ENCODE measurements at places on chromosomes 3 and 15. TPM values are rescaled to one million over a fixed set of nuclear protein-coding genes. Genes with fewer than 3 reads are reported as not detected.

Gene GOLGA6B
- not detected for total RNA-seq

Gene GP9
- not detected for total RNA-seq

Gene BTD
- 33.0 TPM for total RNA-seq

Gene SERINC4
- not detected for total RNA-seq

Gene DYNC1LI1
- 50.1 TPM for total RNA-seq

Gene ONECUT1
- not detected for total RNA-seq

Gene ZMYND10
- 1.3 TPM for total RNA-seq

Gene RBP2
- not detected for total RNA-seq

Gene ESYT3
- 1.0 TPM for total RNA-seq

DNA sequence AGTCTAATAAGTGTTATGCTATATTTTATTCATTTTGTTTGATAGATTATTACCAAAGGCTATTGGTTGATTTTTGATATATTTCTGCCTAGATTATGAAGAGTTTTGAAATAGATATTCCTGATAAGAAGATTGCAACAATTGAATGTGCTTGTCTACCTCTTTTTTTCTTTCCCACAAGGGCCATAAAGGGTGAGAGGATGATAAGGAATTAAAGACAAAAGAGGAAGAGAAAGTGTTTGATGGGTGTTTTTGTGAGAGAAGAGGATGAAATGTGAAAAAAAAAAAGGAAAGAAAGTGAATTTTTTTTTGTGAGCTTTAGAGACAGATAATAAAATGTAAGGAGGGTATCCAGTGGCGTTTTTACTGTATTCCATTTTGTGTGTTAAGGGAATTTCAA is 244.4 kb downstream of the CHST2 start:
- no peak for DNase-seq

- DNase-seq, result no peak
These were observed 12.3 kb downstream of the NUDT16 start for GRCh38 chr3:131393868-131394267.

DNA sequence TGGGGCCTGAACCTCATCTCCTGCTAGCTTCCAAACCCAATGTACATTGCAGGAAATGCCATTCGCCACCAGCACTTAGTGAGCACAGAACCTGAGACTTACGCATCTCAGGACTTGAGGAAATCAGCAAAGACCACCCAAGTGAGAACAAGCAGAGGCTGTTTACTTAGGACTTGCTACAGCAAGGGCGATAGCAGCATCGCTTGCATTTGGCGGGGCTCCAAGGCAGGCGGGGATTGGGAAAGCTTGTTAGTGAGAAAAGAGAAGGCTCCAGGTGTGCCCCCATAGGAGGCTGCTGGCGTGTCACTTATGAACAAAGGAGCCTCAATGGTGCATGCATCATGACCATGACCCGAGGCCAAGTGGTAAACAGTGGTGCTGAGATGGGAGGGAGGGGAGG is 19.7 kb downstream of the SLC6A20 start:
- DNase-seq, result no peak

DNA sequence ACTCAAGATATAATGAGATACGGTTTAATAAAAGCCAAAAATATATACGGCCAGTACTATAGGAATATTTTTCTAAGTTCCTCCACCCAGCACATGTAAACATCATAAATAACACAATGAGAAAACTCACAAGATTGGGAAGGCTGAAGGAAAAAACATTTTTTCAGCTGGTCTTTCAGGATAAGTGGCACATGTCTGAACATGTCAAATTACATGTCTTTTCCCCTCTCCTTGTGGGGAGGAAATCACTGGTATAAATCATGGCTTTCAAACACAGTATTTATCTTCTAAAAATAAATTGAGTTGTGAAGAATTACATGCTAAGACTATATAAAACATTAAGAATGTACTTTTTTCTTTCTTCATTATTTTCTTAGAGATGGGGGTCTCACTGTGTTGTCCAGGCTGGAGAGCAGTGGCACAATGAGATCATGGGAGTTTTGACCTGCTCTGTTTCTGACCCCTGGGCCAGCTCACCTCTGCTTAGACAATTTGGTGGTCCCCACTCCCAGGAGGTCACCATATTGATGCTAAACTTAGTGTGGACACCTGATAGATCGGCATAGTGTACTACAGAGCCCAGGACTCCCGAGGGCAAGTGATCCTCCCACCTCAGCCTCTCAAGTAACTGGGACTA is 32.8 kb downstream of the ETV5 start:
- no peak for DNase-seq

DNA sequence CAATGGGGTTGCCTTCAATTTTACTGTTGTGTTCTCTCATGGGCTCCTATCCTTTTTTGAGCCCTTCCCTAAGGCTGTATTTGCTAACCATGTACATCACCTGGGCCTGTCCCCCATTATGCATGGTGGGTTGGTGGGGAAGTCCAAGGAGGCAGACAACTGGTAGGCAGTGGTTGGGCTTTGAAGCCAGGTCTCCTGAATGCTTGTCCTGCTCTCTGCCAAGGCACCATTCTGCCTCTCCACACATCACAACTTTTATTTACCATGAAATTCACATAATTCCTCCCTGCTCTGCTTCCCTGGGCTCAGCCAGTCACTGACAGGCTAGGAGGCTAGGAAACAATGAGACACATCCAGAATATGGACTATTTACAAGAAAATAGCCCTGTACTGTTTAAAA is 41.0 kb upstream of the COPB2 start:
- DNase-seq, result no peak

GRCh38 chr3:186842426-186843038 is at the start of gene ADIPOQ:
TSS of gene ADIPOQ (plus strand) at chr3:186842710. CDS start at chr3:186853059, 10,349 bp downstream.
- no peak for DNase-seq

DNA sequence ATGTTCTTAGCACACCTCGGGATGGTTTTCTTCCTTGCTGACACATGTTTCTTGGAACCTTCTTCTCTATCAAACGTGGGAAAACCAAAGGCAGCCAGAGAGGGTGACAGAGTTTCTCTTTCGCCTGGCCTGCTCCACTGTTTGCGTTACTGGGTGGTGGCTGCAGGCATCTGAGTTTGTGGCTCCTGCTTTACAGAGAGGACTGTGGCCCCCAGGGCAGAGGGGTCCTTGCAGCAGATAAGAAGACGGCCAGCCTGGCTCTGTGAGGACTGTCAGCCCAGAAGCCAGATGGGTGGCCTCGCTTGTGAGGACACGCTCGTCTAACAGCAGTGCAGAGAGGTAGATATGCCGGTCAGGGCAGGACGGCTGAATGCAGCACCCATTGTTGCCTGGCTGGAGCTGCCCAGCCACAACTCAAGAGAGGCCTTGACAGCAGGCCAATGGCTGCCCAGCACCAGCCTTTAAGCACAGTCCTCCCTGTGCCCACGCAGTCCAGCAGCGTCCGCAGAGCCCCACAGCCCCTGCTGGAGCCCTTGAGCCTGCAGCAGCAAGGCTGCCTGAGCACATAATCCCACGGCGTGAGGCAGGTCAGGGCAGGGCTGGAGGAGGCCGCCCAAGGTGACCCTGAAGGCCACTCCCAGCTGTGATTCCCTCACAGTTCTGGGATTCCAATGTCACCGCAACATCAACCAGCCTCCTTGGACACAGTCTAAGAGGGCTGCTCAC is 15.0 kb upstream of the SPTBN5 start:
- DNase-seq, result no peak

DNA sequence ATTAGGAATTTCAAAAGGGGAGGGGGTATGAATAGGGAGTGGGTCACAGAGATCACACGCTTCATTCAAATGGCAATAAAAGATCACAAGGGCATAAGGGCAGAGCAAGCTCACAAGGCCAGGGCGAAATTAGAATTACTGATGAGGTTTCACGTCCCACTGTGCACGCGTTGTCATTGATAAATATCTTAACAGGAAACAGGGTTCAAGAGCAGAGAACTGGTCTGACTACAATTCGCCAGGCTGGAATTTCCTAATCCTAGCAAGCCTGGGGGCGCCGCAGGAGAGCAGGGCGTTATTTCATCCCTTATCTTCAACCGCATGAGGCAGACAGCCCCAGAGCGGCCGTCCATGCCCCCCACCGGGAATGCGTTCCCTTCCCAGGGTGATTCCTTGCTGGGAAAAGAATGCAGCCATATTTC is 18.1 kb upstream of the SMCO1 start:
- no peak for DNase-seq

DNA sequence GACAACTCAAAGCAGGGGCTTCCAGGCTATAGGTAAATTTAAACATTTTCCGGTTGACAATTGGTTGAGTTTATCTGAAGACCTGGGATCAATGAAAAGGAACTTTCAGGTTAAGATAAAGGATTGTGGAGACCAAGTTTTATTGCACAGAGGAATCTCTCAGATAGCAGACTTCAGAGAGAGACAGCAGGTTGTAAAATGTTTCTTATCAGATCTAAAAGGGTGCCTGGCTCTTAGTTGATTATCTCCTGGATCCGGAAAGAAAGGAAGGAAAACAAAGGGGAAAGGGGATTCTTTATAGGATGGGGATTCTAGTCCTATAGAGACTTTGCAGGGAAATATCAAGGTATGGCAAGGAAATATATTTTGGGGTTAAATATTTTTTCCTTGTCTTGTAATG is 951.3 kb upstream of the SEMA6D start:
- DNase-seq, result no peak

DNA sequence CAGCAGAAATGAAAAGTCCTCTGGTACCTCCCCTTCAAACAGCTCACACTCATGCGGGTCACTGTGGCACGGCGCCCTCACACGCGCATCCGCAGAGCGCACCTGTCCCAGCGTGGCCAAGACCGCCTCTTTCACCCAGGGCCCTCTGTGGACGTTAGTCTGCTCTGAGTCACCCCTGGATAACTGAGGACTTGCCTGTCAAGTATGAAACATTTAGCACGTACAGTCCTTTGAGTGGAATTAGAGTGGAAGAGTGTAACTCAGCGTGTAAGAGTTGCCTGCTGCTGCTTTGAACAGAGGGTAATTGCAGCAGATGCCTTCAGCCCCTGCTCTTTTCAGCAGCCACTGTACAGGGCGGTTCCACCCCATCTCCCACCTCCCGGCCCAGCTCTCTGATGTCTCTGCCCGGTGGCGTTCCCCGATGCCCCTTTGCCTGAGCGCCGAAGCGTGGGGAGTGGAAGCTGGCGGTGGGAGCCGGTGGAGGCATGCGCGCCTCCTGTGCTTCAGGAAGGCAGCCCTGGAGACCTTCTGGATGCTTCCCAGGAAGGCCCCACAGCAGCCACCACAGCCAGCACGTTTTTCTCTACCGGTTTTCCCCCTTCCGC is 23.0 kb downstream of the CPN2 start:
- DNase-seq, result peak; percentile 83

- no peak for DNase-seq
These were observed 31.8 kb downstream of the ADAMTS17 start for GRCh38 chr15:100310041-100310405.

GRCh38 chr15:56839641-56840040 is 78.8 kb upstream of the TCF12 start:
- no peak for DNase-seq

- no peak for DNase-seq
These were observed 106.6 kb downstream of the TOP2B start for GRCh38 chr3:25558121-25558520.

DNA sequence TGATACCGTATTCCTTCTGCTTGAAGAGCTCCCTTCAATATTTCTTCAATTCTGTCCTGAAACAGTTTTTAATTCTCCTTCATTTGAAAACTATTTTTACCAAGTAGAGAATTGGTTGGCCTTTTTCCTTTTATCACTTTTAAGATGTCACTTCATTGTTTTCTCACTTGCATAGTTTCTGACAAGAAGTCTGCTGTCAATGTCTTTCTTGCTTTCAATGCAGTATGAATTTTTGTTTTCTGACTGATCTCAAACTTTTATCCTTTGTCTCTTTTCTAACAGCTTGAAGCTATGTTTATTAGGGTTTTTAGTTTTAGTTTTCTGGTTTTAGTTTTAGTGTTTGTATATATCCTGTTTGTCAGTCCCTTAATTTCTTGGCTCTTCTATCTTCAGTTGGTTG is 364.8 kb upstream of the TPRG1 start:
- peak; percentile 50 for DNase-seq

GRCh38 chr3:112335434-112335781 is 2.5 kb downstream of the CD200 start:
- DNase-seq, result no peak

DNA sequence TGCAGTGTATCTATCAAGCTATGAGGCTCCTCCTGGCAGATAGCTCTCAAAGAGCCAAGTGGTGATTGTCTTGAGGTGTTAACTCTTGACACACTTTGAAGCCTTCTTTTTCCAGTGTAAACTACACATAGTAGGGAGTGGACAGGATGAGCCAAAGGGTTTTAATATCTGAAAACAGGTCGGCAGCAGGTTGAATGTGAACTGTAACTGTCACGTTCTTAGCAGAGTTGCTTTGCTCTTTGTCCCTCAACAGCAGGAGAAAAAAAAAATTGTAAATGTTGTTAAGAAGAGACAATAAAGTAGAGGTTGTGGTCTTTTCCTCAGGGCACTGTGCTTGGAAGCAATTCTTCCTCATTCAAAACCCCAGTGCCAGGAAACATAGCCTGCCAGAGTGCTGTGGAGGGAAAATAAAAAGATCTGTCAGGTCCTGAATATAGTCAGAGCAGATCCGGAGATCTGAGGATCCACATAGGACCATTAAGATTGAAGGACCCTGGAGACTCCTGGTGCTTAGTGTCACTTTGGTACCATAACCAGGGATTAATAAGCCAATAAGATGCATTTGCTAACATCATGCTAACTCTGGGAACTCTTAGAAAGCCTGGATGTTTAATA is 229.7 kb downstream of the NAALADL2 start:
- no peak for DNase-seq

- DNase-seq, result no peak
These were observed 134.4 kb downstream of the PDE8A start for GRCh38 chr15:85116066-85116465.

- no peak for DNase-seq
These were observed 405.7 kb upstream of the NPAP1 start for GRCh38 chr15:24269923-24270322.

DNA sequence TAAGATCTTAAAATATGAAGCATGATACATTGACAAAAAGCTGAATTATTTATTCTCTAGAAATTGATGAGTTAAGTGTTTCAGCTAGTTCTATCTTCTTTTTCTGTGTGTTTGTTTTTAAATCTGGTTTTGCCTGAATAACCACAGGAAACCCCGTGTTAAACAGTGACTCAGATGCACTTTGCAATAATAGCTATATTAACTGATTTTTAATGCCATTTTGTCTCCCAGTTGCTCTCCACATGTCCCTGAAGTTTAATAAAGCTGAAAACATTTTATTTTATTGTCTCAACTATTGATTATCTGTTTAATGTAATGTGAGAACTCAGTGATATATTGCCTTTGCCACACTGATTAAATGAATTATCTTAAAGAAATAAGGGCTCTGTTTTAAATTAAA is 42.8 kb upstream of the ROBO1 start:
- DNase-seq, result no peak

Data from LHCN-M2 (cell line).